Activated effector memory CD4-positive, alpha-beta T cell treated with anti-CD3 and anti-CD28 coated beads, Interleukin-2, amount 50 U/mL, for 16 hours (primary cell): ENCODE measurements at places on chromosomes 2 and 18.

DNA sequence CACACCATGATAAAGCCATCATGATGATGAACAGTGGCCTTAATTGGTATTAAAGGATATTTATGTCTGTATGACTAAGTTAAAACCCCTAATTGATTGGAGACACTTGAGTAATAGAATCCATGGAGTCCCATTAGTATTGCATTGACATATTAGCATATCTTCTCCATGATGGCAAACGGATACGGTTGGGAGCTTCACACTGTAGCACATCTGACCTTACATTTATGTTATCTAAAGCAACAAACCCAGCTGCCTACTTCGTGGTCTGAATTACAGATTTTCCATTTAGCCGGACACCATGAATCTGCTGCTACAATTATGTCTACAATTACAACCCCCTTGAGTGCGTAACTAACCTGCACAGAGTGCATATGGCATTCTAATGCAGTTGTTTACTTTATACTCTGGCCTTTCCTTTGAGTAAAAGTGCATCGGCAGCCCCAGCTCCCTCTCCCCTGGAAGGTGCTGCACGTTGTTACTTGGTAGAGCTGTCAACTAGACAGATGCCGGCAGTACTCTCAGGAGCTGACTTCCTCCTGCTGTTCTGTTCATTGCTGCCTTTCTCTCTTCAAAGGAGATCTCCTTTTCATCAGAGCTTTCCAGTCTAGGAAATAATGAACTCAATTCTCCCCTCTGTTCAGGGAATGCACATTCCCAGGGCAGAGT, 92.1 kb downstream of the LRRC30 start:
- no peak for DNase-seq

DNA sequence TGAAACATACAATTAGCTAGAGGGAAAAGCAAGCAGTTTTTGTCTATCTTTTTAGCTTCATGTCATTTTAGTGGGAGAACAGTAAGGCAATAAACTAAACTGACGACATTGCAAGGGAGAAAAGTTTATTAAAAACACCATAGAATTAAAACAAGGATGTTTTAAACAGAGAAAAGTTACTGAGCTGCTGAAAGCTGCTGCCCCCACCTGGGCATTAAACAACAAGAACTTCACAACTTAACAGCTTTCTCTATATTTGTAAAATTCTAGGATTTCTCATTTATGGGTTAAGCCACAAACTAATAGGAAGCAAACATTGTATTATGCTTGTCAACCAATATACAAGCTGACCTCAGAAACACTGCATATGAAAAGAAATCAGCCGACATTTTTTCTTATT, 289.2 kb downstream of the ERBB4 start:
- DNase-seq: no peak

DNA sequence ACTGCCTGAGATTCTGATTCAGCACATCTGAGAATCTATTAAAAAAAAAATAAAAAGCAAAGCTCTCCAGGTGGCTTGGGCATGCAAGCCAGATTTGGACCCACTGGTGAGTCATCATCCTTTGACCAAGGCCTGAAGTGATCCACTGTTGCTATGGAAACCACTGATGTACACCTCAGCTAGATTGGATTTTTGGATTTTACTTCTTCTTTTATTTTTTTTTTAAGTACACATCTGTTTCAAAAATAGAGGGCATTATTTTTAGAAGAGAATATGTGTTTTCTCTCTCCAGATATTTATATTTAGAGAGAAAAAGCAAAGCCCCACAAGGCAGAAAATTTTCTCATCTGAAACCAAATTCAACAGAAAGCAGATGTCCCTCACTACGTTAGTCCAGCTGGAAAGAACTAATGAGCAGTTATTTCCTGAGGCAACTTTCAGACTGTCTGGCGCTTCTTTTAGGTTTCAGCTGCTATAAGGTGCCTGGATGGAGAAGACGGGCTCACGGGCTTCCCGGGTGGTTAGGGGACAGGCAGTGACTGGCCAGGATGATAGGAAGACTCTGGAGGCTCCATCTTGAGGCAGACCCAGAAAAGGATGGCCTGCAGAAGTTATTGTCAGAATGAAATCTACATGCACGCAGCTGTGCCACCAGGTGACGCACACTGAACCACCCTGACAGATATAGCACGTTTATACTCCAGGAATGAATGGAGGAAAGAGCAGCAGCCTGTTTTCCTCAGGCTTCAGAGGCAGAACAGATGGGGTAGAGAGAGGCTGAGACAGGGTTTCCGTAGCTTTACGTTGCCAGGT, 50.5 kb downstream of the MRPL35 start:
- no peak for DNase-seq

- DNase-seq: no peak
Observed at GRCh38 chr18:1528447-1528846, 623.8 kb downstream of the ADCYAP1 start.

DNA sequence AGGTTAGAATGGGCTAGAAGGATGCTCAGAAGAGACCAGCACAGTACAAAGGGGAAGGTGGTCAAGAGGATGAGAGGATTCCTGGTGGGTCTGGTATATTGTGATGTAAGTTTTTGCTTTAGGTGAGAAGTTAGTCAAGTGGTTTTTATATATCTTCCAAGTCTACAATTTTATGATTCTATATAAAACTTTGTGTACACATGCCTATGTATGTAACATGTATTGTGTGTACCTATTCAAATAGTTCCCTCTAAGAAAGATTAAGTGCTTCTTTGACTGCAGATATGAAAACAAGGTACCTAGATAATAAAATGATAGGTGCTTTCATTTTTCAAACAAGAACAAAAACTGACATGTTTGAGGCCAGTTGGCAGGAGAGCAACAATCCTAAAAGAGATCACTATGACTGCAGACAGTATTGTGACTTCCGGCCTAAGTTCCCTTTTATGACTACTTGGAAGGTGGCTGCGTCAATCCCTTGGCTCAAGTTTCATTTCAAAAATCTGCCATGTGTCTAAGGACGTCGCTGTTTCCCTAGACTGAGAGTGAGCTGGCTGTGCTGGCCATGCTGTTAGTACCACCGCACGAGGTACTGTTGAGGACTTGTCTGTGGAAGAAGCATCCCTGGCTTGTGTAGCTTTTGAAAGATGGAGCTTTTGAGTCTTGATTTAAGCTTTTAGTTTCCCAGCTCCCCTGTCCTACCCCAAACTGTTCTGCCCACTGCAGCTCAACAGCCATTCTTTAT, 123.1 kb downstream of the PRPF40A start:
- no peak for DNase-seq

GRCh38 chr2:77862120-77862519, 339.9 kb upstream of the LRRTM4 start:
- no peak for DNase-seq

GRCh38 chr2:218888341-218888740, 7.7 kb downstream of the WNT10A start:
- peak; percentile 53 for DNase-seq

- DNase-seq: no peak
Observed at GRCh38 chr2:232942831-232943230, 70.2 kb downstream of the NGEF start.

DNA sequence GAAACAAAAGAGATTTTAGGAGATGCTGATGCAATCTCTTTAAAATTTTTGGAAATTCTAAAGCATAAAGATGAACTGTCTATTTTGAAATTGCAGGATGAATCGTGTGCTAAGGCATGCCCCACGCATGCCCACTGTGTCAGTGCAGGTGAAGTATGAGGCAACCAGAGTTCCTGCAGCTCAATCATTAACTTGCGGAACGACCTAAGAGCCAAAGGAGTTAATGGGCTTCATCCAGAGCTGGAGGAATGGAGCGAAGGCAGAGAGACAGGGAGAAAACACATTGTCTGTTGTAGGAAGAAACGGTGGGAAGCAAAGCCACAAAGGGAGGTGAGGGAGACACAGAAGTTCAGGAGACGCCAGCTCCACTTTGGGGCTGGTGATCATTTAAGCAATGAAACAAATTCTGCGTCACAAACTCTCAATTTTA, 265.2 kb downstream of the CCDC85A start:
- DNase-seq: no peak

DNA sequence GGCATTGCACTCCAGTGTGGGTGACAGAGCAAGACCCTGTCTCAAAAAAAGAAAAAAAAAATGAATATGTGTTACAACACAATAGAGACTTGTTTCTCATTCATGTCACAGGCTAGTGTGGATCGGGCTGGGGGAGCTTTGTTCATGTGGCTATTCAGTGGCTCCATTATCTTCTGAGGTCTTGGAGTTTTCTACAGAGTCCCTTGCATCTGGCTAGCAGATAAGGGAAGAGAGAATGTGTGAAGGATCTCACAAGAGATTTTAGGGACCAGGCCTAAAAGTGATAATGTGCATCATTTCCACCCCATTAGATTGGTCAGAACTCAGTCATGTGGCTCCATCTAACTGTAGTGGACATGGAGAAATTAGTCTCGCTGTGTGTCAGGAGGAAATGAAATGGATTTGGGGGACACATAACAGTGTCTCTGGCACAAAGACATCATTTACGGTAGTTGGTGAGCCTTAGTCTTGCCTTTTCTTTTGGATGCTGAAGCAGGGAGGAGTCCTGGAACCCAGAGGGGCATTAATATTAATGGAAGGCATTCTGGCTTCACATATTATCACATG, 32.4 kb upstream of the CASP10 start:
- DNase-seq: no peak

- no peak for DNase-seq
Observed at GRCh38 chr2:137857881-137858280, 106.4 kb upstream of the HNMT start.

DNA sequence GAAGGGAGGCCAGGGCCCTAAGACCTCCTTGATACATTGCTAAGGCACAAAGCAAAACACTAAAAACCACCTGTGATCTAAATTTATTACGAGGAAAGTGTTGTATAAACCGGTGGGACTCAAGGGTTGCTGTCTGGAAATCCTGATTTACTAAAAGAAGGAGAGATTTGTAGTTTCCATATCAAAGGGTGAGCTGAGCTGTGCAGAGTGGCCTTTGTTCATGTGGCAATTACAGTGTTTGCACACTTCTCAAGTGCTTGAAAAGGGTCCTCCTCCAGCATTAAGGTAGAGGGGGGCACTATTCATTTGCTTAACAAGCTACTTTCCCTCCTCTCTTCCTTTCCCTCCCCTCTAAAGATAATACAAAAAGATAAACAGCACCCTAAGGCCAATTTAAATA, 30.5 kb upstream of the ITGA4 start:
- DNase-seq: no peak

- no peak for DNase-seq
Observed at GRCh38 chr2:217325251-217325650, 465.4 kb upstream of the TNP1 start.

GRCh38 chr2:187316040-187316439, 132.0 kb downstream of the CALCRL start:
- no peak for DNase-seq

- DNase-seq: no peak
Observed at GRCh38 chr2:205237524-205237923, 444.8 kb upstream of the NRP2 start.

GRCh38 chr2:211837706-211838105, 700.9 kb downstream of the ERBB4 start:
- no peak for DNase-seq

DNA sequence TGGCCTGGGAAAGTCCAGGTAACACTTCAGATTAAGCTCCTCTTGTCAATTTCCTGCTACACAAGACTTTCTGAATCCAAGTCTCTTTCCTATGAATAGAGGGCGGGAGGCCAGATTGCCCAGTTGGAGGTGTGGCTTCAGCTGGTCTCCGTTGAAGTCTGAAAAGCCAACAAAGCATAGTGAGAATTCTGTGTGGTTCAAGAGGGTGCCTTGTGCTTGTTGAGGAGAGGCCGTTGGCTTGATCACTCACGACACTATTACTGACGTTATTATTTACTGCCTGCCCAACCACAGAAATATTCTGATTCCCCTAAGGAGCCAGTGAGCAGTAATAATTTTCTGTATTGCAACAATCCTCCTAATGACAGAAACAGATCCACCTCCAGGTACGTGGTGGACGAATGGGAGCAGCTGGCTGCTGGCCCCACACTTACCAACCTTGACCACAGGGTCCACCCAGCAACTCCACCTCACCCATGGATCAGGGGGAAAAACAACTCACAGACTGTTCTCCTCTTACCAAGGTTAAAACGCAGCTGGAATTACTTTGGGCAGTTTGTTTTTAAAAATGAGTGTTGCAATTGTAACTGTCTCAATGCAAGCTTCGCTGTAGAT, 21.9 kb downstream of the NRP2 start:
- DNase-seq: no peak

- DNase-seq: no peak
Observed at GRCh38 chr2:215773728-215774127, 239.6 kb downstream of the MREG start.

GRCh38 chr2:105749583-105750400, 5.1 kb downstream of the NCK2 start:
- DNase-seq: peak; percentile 83

DNA sequence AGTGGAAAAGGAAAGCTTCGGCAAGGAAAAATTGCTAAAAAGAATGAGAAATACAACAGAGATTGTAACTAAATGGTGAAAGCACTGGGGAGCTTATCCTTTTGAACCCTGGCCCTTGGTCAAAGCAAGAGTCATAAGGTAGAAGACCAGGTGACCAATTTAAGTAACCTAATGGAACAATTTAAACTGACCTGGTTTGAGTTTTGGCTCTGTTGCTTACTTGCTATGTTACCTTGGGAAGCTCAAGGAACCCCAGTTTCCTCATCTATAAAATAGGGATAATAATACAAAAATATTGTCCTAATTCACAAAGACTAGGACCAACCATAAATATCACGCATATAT, 48.6 kb downstream of the NHEJ1 start:
- DNase-seq: no peak

- DNase-seq: no peak
Observed at GRCh38 chr18:9629709-9630108, 15.3 kb upstream of the PPP4R1 start.

DNA sequence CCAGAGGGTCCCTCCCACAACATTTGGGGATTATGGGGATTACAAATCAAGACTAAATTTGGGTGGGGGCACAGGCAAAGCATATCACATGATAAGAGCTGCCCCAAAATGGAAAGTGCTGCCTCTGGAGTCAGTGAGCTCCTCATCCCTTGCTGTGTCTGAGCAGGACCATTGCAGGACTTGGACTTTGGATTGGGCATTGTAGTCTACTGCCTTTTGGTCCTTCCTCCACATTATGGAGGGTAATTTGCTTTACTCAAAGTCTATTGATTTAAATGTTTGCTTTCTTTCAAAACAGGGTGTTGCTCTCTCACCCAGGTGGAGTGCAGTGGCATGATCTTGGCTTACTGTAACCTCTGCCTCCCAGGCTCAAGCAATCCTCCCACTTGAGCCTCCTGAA, 106.8 kb upstream of the LDAH start:
- DNase-seq: no peak

- no peak for DNase-seq
Observed at GRCh38 chr2:149486664-149487063, 100.9 kb downstream of the MMADHC start.

- peak; percentile 50 for DNase-seq
Observed at GRCh38 chr2:85986121-85986520, 97.3 kb upstream of the ST3GAL5 start.

DNA sequence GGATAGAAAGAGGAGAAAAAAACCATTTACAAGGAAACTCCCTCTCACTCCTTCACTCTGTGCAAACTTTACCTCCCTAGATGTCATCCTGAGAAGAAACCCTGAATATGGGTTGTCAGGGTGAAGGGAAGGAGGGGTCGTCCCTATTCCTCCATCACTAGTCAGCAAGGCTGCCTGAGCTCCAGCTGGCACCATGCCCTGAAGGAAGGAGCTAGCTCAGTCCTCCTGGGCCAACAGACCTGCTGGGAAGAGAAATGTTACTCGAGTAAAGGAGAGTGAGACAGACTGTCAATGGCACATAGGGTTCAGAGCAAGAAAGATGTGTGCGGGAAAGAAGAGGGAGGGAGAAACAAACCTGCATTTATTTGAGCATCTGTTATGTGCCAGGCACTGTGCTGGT, 18.3 kb upstream of the EPAS1 start:
- DNase-seq: no peak
